ENCODE measurements at places on chromosomes 3 and 15. TPM values are rescaled to one million over a fixed set of nuclear protein-coding genes. Genes with fewer than 3 reads are reported as not detected.

DNA sequence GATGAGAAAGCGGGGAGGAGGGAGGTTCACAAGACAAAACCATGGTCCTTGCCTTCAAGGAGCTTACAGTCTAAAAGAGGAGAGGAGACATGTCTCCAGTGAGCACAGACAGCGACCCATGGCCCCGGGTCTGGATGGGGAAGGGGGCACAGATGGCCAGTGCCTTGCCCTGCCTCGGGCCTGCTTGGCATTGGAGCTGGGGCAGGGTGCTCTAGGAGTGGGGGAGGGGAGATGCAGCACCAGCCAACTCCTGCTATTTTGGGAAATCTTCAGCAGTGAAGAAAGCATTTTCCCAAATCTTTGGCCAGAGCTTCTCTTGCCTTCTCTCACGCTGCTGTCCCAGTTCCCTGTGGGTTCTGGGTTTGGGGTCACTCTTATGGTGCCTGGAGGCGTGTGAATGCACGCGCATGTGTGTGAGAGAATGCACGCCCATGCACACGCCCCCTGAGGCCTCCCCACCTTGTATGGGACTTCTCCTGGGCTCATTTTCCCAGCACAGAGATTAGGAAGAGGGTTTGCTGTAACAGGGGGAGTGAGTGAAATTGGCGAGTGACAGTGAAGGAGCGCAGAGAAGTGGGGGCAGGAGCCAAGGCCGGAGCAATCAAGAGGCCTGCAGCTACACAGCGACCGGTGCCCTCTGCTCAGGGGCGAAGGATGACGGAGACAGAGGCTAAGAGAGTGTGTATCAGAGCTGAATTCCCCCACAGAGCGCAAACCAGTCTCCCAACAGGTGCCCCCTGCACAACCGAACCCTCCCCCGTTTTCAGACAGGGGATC, 71.5 kb downstream of the SEMA5B start:
- H3K27ac ChIP-seq = no peak overlapping the region
- H3K4me3 ChIP-seq = no peak overlapping the region
- DNase-seq = no peak

DNA sequence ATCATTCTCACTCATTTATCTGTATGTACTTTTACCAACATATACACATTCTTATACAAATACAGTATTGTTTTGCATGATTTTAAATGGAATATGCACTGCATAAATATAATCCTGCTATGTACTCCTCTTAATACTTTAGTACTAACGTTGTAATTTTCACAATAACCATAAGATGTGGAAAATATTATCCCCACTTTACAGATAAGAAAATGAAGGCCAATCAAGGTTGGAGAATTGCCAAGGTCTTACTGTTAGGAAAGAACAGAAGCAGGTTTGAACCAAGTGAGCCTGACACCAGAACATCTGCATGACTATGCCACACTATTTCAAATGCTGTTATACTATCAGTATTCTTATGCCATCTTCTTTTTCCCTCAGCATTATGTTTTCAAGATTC, 32.9 kb downstream of the BCL2A1 start:
- no peaks in the 10 kb centered on the region for H3K27me3 ChIP-seq
- no peak for DNase-seq
- no peak overlapping the region for H3K27ac ChIP-seq
- no peaks in the 10 kb centered on the region for H3K4me1 ChIP-seq

Gene FBXW12
- total RNA-seq = not detected

Gene ZMAT3
- total RNA-seq = 14.6 TPM

DNA sequence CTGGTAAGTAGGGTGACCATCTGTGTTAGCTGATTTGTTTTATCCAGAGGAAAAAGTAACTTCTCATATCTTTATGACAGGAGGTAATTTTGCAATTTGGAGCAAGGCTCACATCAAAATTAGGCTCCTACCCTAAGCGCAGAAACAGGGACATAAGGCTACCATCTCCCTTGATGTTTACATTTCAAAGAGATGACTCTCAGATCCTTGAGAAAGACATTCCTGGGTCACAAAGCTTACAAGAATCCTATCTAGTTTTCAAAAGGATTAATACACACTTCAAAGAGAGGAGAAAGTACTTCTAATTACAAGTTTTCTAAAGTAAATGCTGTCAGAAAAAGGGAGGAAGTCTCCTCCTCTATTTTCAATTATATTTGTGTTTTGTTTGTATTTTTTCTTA, 7.0 kb downstream of the ZPLD1 start:
- no peaks in the 10 kb centered on the region for H3K27me3 ChIP-seq
- no peak overlapping the region for H3K4me3 ChIP-seq
- DNase-seq = no peak
- no peaks in the 10 kb centered on the region for H3K4me1 ChIP-seq

- H3K27ac ChIP-seq = peak overlapping the region; percentile 61
- H3K27me3 ChIP-seq = no peaks in the 10 kb centered on the region
- H3K36me3 ChIP-seq = no peaks in the 10 kb centered on the region
- no peak for DNase-seq
- H3K4me1 ChIP-seq = peaks cover 11% of the 10 kb centered on the region
These were observed 192.9 kb upstream of the EIF1B start for GRCh38 chr3:40116478-40117177.

Gene SEMA7A
- 11.2 TPM for total RNA-seq

DNA sequence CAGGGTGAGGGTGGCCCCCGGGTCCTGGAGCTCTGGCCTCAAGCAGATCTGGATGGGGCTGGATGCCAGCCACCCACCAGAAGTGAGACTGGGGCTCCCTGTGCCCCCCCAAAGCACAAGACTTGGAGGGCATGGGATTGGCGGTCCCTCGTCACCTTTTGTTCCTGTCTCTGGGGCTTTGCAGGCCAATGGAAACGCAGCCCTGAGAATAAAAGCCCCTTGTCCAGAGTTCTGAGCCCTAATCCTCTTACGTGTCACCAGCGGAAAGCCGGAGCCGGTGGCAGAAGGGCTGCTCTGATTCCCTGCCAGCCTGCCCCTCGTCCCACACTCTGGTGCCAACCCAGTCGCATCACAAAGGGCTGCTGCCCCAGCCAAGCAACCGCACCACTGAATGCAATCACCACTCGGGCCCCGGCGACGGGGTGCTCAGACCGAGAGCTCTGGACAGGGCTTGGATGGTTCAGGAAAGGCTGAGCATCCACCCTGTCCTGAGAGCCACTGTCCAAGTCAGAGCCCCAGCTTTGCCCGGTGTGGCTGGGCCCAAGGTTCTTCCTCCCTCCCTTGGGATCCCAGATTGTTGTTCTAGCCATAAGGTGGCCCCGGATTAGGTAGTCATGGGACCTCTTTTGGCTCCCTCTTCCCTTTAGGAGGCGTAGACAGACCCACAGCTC, 22.8 kb upstream of the ELP6 start:
- H3K27ac ChIP-seq = no peak overlapping the region
- H3K27me3 ChIP-seq = no peaks in the 10 kb centered on the region
- H3K4me3 ChIP-seq = no peak overlapping the region
- no peaks in the 10 kb centered on the region for H3K4me1 ChIP-seq

GRCh38 chr3:5162102-5162501, 25.4 kb upstream of the EDEM1 start:
- H3K36me3 ChIP-seq = no peaks in the 10 kb centered on the region
- no peak overlapping the region for H3K4me3 ChIP-seq
- H3K4me1 ChIP-seq = peaks cover 25% of the 10 kb centered on the region
- DNase-seq = no peak
- H3K27me3 ChIP-seq = no peaks in the 10 kb centered on the region

- no peaks in the 10 kb centered on the region for H3K27me3 ChIP-seq
- H3K4me1 ChIP-seq = no peaks in the 10 kb centered on the region
- no peak for DNase-seq
- H3K27ac ChIP-seq = peak overlapping the region; percentile 40
These were observed 77.4 kb upstream of the SLC4A7 start for GRCh38 chr3:27561576-27561975.

Gene FEZF2
- total RNA-seq = not detected

DNA sequence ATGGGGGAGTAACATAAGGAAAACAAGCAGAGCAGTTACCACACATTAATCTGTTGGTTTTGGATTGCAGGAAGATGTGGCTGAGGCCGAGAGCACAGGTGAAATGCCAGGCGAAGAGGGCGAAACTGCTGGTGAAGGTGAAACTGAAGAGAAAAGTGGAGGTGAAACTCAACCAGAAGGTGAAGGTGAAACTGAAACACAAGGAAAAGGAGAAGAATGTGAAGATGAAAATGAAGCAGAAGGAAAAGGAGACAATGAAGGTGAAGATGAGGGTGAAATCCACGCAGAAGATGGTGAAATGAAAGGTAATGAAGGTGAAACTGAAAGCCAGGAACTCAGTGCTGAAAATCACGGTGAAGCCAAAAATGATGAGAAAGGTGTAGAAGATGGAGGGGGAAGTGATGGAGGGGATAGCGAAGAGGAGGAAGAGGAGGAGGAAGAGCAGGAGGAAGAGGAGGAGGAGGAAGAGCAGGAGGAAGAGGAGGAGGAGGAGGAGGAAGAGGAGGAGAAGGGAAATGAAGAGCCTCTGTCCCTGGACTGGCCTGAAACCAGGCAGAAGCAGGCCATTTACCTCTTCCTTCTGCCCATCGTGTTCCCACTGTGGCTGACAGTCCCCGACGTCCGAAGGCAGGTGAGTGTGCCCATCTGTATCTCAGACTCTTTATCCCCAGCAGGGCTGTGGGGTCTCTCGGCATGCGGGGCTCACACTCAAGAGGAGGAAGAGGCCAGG, 28.7 kb downstream of the SLC24A1 start:
- no peak overlapping the region for H3K4me3 ChIP-seq
- DNase-seq = no peak
- no peaks in the 10 kb centered on the region for H3K4me1 ChIP-seq
- no peak overlapping the region for H3K27ac ChIP-seq
- H3K36me3 ChIP-seq = no peaks in the 10 kb centered on the region
- H3K27me3 ChIP-seq = no peaks in the 10 kb centered on the region

DNA sequence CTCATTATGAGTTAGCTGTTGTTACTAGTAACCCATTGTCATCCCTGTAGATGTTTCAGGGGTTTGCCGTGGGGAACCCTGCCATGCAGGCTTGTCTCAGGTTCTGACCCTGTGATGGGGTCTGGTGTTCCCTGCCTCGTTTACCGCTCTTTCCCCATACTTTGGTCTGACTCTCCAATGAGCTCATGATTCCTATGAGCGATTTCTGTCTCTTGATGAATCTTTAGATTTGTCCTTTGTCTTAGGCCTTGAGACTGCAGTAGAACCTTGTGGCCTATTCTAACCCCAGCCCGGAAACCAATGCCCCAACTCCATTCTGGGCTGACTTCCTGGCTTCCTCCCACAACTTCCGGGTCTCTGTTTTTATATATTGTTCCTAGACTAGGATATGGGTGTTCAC, 11.3 kb upstream of the IQGAP1 start:
- H3K4me3 ChIP-seq = no peak overlapping the region
- no peak overlapping the region for H3K27ac ChIP-seq
- no peak for DNase-seq
- no peaks in the 10 kb centered on the region for H3K36me3 ChIP-seq

Gene SLC28A1
- total RNA-seq = not detected

- peak overlapping the region; percentile 85 for H3K4me3 ChIP-seq
- peaks cover 27% of the 10 kb centered on the region for H3K4me1 ChIP-seq
- no peaks in the 10 kb centered on the region for H3K36me3 ChIP-seq
These were observed 681 bp downstream of the PIK3CB start for GRCh38 chr3:138833899-138834595.

DNA sequence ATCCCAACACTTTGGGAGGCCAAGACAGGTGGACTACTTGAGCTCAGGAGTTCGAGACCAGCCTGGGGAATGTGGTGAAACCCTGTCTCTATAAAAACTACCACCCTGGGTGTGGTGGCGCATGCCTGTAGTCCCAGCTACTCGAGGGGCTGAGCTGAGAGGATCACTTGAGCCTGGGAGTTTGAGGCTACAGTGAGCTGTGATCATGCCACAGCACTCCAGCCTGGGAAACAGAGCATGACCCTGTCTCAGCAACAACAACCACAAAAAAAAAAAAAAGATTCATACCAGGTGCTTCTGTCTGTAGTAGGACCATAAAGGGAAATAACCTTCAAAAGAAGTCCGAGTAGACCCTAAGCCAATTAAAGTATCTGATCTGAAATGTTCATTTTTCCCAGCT, 94.5 kb downstream of the SERPINI1 start:
- no peaks in the 10 kb centered on the region for H3K36me3 ChIP-seq
- DNase-seq = no peak
- H3K27ac ChIP-seq = no peak overlapping the region
- no peaks in the 10 kb centered on the region for H3K4me1 ChIP-seq
- no peaks in the 10 kb centered on the region for H3K27me3 ChIP-seq

All from Panc1 (cell line).